ENCODE measurements at places on chromosomes 2 and 18.

- DNase-seq: no peak
Measured at GRCh38 chr2:236666646-236667204, 97.1 kb downstream of the ACKR3 start.

- no peak for DNase-seq
Measured at GRCh38 chr18:22484471-22484870, 66.8 kb upstream of the CTAGE1 start.

GRCh38 chr2:60405271-60405919 is 148.1 kb downstream of the BCL11A start:
- no peak for DNase-seq

- DNase-seq: no peak
Measured at GRCh38 chr2:37457401-37457901, 113.0 kb downstream of the QPCT start.

DNA sequence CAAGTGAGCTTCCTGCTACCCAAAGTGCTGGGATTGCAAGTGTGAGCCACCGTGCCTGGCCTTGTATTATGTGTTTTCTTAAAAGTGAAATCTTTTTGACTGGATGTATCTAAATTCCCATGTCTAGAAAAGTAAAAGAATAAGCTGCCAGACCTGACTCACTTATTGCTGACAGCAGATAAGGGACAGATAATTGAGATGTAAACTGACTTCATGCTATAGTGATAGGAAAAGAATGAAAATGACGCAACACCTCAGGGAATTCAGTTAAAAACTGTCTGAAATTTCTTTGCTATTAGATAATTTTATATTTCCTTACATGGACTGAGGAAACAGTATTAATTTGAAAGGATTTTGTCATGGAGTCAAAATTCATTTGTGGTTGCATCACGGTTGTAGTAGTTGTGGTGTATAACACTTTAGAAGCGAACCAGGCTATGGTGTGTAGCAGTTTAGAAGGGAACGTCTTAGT is 19.4 kb downstream of the TTC27 start:
- DNase-seq: no peak

DNA sequence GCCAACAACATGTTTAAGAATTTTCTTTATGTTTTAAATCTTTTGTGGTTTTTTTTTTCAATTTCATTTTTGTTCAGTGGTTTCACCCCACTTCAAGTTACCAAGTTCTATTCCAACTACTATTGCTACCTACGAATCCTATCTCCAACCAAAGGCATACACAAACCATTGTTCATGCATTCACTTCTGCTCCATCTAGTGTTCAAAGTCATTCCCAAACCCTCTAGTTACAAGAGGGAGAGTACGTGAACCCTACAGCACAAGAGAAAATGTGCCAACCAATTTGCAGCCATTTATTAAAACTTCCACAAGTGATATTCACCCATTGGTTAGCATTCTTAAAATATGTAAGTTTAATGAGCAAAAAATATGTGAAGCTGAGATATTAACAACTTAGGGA is 295.1 kb upstream of the KYNU start:
- no peak for DNase-seq

DNA sequence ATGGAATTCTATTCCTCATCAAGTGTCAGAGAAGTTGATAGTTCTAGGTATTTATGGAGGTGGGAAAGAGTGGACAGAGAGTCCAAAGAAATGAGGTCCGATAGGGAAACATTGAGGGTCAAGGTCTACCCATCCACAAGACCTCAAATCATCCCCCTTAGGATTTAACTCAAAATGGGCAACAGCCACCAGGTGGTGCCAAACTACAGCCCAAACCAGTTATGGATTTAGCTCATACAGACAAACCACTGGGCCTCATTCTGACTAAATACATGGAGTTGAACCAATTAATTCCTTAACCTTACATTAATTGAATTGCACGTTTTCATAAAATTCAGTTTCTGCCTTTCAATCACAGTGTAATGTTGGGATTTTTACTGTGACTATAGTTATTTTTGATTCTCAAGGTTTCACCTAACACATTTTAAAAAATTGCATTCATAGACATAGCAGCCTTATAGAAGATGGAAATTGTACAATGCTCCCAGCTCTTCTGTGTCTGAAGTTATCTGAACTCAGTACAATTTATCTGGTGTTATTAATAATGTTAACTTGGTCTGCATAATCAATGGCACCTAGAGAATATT is 98.2 kb upstream of the HNMT start:
- peak; percentile 74 for DNase-seq

DNA sequence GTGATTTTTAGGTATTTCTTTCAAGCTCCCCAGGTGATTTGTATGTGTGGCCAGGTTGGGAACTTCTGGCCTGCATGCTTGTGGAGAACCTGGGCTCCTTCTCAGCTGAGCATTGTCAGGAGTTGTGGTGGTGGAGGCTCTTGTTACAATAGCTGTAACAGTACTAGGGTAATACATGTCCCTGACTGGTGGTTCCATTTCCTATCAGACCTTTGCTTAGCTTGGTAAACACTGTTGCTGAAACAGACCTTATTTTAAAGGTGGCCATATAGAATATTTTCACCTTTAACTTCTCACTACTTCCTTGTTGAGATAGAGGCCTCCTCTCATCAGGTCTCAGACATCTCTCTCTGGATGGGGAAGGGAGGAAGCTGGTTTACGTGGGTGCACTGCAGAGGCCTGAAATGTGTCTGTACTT is 79.2 kb downstream of the SETBP1 start:
- no peak for DNase-seq

DNA sequence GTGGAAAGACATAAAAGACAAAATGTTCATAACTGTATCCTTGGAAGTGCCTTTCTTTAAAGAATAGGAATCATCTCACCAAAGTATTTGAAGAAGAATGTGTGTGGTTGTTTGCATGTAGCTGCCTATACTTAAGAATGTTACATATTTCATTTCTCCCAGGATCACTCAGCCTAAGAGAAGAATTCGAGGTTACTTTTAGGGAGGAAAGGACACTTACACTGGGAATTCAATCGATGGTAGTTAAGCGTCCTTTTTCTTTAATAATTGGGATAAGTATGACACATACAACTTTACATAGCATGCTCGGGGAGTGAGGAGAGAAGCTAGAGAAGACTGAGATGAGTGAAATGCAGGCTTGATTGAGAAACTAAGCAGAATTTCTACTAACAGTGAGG is 22.0 kb upstream of the CYP1B1 start:
- no peak for DNase-seq

- DNase-seq: peak; percentile 43
Measured at GRCh38 chr18:32469190-32469651, 1.5 kb downstream of the GAREM1 start.

- DNase-seq: no peak
Measured at GRCh38 chr18:70453058-70453775, 164.4 kb downstream of the SOCS6 start.

DNA sequence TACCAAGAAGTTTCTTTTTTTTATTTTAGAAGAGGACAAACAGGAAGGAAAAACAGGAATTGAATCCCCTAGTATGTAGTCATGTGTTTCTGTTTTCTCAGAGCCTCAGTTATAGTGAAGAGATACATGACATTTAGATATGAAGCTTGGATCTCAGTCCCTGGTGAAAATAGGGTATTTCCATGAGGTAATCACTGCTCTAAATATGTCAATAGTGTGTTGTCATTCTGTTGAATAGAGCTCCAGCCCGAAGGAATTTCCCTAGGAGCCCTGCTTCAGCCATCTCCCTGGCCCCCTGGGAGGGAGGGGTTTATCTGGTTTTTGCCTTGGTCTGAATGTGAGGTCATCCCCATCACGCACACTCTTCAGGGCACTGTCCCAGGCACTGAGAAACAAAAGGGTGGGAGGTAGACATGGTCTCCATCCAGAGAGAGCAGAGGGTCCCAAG is 47.1 kb upstream of the REL start:
- DNase-seq: no peak

DNA sequence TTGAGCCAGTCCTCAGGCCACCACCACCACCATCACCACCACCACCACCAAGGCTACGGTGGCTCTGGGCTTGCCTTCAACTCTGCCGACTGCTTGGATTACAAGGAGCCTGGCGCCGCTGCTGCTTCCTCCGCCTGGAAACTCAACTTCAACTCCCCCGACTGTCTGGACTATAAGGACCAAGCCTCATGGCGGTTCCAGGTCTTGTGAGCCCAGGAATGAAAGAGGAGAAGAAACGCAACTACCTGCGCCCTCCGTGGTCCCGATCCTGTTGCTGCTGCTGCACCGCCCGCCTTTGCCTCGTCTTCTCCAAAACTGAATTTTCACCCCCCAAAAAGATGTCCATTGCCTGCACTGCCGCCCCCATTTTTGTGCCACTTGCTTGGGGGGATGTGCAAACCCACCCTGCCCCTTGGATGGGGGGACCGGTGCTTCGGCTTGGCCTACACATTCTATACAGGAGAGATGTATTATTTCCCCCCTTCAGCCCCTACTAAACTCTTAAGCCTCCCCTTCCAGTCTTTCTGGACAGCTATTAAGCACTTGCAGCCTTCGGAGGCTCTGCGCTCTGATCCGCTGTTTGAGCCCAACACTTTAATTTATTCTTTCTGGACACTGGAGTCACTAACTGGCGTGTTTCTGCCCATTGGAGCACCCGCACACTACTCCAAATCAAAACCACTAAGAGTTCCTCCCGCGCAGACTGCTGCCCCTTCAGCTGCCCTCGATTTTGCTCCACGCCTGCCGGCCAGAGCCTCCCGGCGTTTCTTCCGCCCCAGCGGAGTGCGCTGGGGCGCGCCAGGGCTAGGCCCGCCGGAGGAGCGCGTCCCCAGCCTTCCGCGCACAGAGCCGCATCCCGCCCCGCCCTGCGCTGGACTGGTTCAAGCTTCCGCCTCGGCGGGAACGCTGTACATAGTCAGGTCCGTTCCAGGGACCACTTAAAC is 5.7 kb downstream of the OTX1 start:
- no peak for DNase-seq

GRCh38 chr18:57149531-57149930 is 2.6 kb downstream of the BOD1L2 start:
- no peak for DNase-seq

DNA sequence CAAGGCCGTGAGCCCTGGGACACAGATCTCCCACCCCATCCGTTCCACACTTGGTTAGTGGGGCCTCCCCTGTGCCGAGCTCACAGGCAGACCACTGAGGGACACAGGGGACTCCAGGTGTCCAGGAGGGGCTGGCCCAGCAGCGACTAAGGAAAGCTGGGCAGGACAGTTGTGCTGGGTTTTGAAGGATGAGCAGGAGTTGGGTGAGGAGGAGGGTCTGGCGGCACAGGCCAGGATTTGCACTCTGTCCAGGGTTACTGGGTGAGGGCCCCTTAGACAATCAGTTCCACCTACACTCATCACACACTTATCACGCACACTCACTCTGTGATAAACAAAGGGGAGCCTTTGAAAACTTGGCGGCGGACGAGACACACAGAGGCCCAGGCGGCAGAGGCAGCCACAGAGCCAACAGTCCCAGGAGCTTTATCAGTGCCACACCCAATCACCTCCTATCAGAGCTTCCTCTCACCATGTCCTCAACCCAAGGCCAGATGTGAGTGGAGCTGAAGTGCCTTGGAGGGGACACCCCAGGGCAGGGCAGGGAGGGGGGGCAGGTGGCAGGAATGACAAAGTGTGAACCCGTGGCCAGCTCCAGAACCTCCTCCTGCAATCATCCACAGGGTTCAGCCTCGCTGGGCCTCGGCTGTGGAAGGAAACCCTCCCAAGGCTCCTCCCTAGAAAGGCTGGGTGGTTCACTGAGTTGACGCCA is 26.6 kb downstream of the BIN1 start:
- no peak for DNase-seq

- DNase-seq: no peak
Measured at GRCh38 chr18:24054130-24054529, 39.6 kb downstream of the TTC39C start.

GRCh38 chr2:179646173-179646769 is 215.1 kb downstream of the ZNF385B start:
- DNase-seq: no peak

- no peak for DNase-seq
Measured at GRCh38 chr2:161228511-161229240, 68.4 kb downstream of the TANK start.

- peak; percentile 37 for DNase-seq
Measured at GRCh38 chr2:70121627-70122372, 34.5 kb downstream of the PCBP1 start.

GRCh38 chr18:57585855-57586250 is 649 bp downstream of the FECH start:
- no peak for DNase-seq

Measured in NCI-H524 (cell line).